Small intestine (tissue), 16 donors: ENCODE measurements at places on chromosomes 2 and 18. TPM values are rescaled to one million over a fixed set of nuclear protein-coding genes. Genes with fewer than 3 reads are reported as not detected.

Gene DCC
- polyA plus RNA-seq = not detected

Gene SLC23A3
- polyA plus RNA-seq = 11.1 TPM

Gene NEU2
- not detected for polyA plus RNA-seq

Gene TUBB8B
- polyA plus RNA-seq = not detected

Gene G6PC2
- not detected for polyA plus RNA-seq

Gene GREB1
- 1.8 TPM for polyA plus RNA-seq

Gene DSEL
- polyA plus RNA-seq = 5.7 TPM

Gene CCDC85A
- polyA plus RNA-seq = not detected

Gene GYPC
- polyA plus RNA-seq = 43.9 TPM

Gene UGT1A5
- polyA plus RNA-seq = 0.15 TPM

Gene RNPEPL1
- 100 TPM for polyA plus RNA-seq

DNA sequence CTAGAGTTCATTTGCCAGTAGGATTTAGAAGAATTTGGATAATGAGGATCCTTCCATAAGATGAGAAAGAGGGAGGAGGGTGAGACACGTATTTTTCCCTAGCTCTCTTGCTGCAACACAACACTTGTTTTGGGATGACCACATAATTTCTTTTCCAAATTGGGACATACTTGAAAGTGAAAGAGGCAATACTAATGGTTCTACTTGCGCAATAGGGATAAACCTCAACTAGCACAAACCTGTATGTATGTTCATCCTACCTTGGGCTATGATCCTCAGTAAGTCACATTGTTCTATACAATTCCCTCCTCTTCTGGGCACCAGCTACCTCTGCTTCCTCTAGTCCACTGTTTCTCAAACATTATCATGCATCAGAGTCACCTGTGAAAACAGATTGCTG lies 1208.8 kb upstream of the LRRTM1 start:
- no peak for DNase-seq
- no peaks in the 10 kb centered on the region for H3K4me1 ChIP-seq
- no peak overlapping the region for H3K27ac ChIP-seq
- no peak overlapping the region for H3K4me3 ChIP-seq

DNA sequence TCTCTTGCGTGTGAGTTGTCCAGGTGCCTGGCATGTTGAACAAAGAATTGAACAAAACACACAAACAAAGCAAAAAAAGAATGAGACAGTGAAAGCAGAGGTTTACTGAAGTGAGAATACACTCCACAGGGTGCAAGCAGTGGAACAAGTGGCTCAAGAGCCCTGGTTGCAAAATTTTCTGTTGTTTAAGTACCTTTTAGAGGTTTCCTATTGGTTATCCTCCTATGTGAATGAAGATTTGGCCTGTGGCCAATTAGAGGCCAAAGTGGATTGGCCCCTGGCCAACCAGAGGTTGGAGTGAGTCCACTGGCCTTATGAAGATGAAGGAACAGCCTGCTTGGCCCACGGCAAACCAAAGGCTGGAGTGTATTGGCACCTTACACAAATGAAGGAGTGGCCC lies 1188.5 kb upstream of the NRXN1 start:
- H3K4me1 ChIP-seq = no peaks in the 10 kb centered on the region
- no peaks in the 10 kb centered on the region for H3K36me3 ChIP-seq
- H3K27ac ChIP-seq = no peak overlapping the region
- no peak for DNase-seq
- H3K4me3 ChIP-seq = no peak overlapping the region

DNA sequence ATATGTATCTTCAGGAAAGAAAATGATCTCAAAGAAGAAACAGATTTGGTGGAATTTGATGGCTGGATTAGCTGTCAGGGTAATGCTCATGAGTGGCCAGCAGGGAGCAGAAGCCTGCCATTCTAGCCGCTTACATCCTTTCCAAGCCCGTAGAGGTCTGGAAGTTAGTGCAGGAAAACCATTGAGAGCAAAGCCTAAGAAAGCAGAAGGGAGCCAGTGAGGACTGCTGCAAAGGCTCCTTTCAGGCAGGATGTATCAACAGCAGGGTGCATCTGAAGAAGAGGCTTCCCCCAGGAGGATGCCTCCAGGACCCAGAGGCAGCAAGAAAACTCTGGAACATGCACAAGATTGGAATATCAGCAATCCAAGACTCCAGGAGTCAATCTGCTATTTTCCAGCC lies 22.9 kb upstream of the LBH start:
- H3K36me3 ChIP-seq = no peaks in the 10 kb centered on the region
- H3K27me3 ChIP-seq = no peaks in the 10 kb centered on the region
- DNase-seq = peak; percentile 68
- H3K4me3 ChIP-seq = no peak overlapping the region
- H3K27ac ChIP-seq = no peak overlapping the region

DNA sequence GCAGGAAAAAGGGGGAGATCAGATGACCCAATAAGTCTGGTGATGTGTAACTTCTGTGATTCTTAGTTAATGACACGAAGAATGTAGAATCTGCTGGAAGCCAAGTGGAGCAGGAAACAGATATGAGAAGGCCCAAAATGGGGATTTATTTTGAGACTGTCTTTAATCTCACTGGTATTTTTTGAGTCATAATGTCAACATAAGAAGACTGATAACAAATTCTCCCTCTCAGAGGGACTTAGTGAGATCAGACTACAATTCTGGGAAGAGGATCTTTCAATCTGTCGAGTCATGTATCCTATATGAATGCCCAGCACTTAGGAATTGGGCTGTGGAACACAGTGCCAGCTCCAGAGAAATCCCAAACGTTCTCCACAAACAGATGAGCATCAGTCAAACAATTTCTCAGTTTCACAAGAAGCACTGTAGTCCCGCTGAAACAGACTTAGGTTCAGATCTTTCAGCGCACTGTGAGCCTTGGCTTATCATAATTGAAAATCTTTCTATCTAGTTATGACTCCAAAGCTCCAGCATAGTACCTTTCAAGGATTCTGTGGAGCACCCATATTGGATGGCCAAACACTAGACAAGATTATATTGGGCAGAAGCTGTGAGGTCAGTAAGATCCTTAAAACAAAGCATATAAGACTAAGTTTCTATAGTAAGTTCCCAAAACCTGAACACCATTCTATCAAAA lies 738.2 kb downstream of the LRP1B start:
- H3K27ac ChIP-seq = no peak overlapping the region
- no peaks in the 10 kb centered on the region for H3K27me3 ChIP-seq
- H3K36me3 ChIP-seq = no peaks in the 10 kb centered on the region

GRCh38 chr2:168992591-168993349 lies 38.4 kb downstream of the ABCB11 start:
- no peaks in the 10 kb centered on the region for H3K4me1 ChIP-seq
- H3K27me3 ChIP-seq = no peaks in the 10 kb centered on the region
- no peak for DNase-seq
- H3K27ac ChIP-seq = no peak overlapping the region
- no peaks in the 10 kb centered on the region for H3K36me3 ChIP-seq

- peaks cover 14% of the 10 kb centered on the region for H3K27me3 ChIP-seq
- no peaks in the 10 kb centered on the region for H3K36me3 ChIP-seq
- peak; percentile 28 for DNase-seq
- H3K4me1 ChIP-seq = no peaks in the 10 kb centered on the region
- no peak overlapping the region for H3K4me3 ChIP-seq
Measured at GRCh38 chr2:120847700-120848321, 112.1 kb downstream of the GLI2 start.

DNA sequence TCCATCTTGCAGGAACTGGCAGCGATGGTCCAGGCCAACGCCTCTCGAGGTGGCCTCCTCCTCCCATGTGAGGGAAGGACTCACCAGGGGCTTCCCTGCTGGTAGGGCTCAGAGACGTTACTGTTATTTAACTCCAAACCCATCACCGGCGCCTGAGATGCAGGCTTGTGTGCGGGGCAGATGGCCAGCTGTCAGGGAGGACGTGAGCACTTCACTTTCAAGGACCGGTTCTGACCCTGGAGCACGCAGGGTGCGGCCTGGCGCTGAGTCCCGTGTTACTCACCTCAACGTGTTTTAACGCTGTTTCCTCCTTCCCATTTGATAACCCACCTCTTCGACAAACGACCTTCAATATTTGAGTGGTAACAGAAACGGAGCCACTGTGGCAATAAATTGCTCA lies 350.2 kb downstream of the ZNF516 start:
- no peak overlapping the region for H3K4me3 ChIP-seq
- H3K36me3 ChIP-seq = no peaks in the 10 kb centered on the region
- no peaks in the 10 kb centered on the region for H3K4me1 ChIP-seq
- H3K27ac ChIP-seq = no peak overlapping the region

GRCh38 chr18:3577281-3577855 lies 127.4 kb downstream of the TGIF1 start:
- DNase-seq = no peak
- H3K36me3 ChIP-seq = no peaks in the 10 kb centered on the region
- H3K4me1 ChIP-seq = no peaks in the 10 kb centered on the region
- H3K27me3 ChIP-seq = no peaks in the 10 kb centered on the region

DNA sequence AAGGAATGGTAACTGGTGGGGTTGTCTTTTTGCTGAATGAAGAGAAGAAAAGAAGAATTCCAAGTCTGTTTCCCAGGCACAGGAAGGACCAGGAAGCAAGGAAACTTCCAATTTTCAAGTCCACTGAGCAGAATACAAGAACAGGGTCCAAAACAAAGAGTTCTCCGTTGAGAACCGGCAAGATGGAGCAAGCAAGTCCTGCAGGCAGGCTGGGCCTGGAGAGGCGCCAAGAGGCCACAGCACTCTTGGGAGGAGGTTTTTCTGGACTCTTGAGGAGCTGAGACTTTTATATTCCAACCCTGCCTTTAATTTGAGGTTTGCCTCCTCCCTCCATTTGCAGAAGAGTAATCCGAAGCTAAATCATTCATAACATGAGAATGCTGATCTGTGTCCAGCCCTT lies 224.5 kb downstream of the IKZF2 start:
- H3K27me3 ChIP-seq = no peaks in the 10 kb centered on the region
- DNase-seq = no peak
- H3K27ac ChIP-seq = no peak overlapping the region
- no peaks in the 10 kb centered on the region for H3K36me3 ChIP-seq

GRCh38 chr2:241456546-241456945 lies 51.8 kb downstream of the STK25 start:
- H3K4me3 ChIP-seq = no peak overlapping the region
- no peak for DNase-seq
- no peak overlapping the region for H3K27ac ChIP-seq
- no peaks in the 10 kb centered on the region for H3K4me1 ChIP-seq
- no peaks in the 10 kb centered on the region for H3K36me3 ChIP-seq

DNA sequence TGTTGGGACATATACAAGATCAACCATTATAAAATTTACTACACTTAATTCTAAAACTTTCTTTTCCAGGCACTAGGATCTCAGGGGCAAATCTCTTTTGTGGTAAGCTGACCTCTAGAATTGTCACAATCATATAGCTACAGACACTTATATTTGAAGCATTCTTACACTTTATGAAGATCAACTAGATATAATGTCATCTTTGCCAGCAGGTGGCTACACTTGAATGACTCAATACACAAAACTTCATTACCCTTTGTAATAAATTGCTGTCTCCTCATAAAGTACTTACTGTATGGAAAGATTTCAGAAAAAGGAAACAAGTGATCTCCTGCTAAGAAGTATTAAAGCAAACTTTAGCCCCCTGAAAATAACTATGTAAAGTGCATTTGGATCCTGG lies 77.8 kb downstream of the RDH14 start:
- no peaks in the 10 kb centered on the region for H3K36me3 ChIP-seq
- no peak for DNase-seq
- H3K27me3 ChIP-seq = no peaks in the 10 kb centered on the region
- H3K4me3 ChIP-seq = no peak overlapping the region

DNA sequence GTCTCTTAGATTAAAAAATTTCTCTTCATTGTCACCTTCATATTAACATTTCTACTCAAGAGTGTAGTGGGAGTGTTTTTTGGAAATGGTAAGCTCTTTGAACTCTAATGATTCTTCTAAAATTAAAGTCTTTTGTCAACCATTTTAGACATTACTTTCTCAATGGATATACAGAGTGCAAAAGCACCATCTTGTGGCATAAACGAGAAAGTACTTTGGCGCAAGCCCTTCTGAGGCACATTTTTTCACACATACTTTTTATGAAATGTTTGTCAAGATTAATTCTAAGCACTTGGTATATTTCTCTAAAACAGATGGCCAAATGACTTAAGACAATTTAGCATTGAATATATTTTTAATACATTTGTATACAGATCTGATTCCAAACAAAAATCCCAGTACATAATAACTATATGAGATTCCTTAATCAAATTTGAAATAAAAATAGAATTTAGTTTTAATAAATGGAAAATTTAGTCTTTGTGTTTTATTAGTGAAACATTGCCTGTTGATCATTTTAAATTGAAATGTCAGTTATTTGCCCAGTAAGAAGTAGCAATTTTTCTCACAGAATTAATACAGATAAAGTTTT lies 63.3 kb upstream of the GALNT5 start:
- H3K4me3 ChIP-seq = no peak overlapping the region
- H3K4me1 ChIP-seq = no peaks in the 10 kb centered on the region
- H3K36me3 ChIP-seq = no peaks in the 10 kb centered on the region
- peak; percentile 58 for DNase-seq
- H3K27me3 ChIP-seq = no peaks in the 10 kb centered on the region

DNA sequence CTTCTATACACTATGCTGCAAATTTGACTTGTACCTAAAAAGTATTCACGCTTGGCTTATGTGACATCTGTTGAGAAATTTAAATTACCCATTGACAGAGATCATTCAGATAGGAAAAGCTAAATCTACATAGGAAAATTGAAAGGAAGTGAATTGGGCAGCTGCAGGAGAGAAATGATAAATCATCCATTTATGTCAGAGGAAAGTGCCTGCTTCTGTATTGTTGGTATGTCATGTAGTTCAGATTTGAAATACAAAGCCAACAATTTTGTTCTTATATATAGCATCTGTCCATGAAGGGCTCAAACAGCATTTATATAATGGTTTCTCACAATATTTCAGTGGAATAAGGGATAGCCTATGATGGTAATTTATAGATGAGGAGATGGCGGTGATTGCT lies 17.6 kb downstream of the LINC00305 start:
- H3K4me1 ChIP-seq = no peaks in the 10 kb centered on the region
- no peaks in the 10 kb centered on the region for H3K36me3 ChIP-seq
- no peak for DNase-seq
- H3K27me3 ChIP-seq = no peaks in the 10 kb centered on the region

- DNase-seq = no peak
- H3K27me3 ChIP-seq = no peaks in the 10 kb centered on the region
Measured at GRCh38 chr2:9078405-9078804, 74.9 kb upstream of the MBOAT2 start.

- no peaks in the 10 kb centered on the region for H3K27me3 ChIP-seq
- no peaks in the 10 kb centered on the region for H3K36me3 ChIP-seq
- H3K4me1 ChIP-seq = no peaks in the 10 kb centered on the region
- no peak overlapping the region for H3K4me3 ChIP-seq
- DNase-seq = no peak
- H3K27ac ChIP-seq = no peak overlapping the region
Measured at GRCh38 chr2:51650769-51651168, 618.8 kb upstream of the NRXN1 start.

- no peaks in the 10 kb centered on the region for H3K36me3 ChIP-seq
- no peaks in the 10 kb centered on the region for H3K4me1 ChIP-seq
- no peak for DNase-seq
Measured at GRCh38 chr2:27507293-27507692, 10.7 kb downstream of the GCKR start.

GRCh38 chr2:26691161-26691560 lies 1.4 kb upstream of the KCNK3 start:
- peaks cover 73% of the 10 kb centered on the region for H3K27me3 ChIP-seq
- DNase-seq = no peak
- H3K27ac ChIP-seq = no peak overlapping the region
- no peaks in the 10 kb centered on the region for H3K4me1 ChIP-seq
- no peaks in the 10 kb centered on the region for H3K36me3 ChIP-seq
